ENCODE measurements at places on chromosomes 3 and 15.

DNA sequence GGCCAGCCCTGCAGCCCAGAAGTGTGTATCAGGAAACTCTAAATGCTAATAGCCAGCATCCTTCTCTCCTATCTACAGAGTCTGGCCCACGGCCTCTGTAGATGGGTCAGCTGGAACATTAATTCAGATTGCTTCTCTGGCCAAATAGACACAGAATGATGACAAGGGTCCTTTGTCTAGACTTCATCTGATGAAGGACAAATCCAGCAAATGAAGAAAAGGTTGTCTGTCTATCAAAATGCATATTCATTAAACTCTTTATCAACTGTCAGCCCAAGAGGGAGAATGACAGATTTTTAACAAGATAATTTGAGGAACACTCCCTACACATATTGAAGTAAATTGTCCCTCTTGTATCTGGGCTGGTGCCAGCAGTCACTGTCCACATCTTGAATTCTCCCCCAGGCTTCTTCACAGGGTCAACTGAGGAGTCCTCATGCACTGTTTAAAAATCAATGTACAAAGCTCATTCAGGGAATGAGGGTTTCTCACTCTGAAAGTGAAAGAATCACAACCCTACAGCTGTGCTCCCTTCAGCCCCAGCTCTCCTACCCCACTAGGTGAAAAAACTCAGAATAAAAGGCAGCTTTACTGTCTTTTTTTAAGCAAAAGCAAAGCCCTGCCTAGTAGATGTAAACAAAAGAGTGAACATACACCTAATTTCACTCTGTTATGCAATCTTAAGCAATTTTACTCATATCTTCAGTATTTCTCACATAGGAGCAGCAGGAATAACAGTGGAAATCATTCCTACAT, 507.7 kb downstream of the IGSF11 start:
- no peak for DNase-seq

DNA sequence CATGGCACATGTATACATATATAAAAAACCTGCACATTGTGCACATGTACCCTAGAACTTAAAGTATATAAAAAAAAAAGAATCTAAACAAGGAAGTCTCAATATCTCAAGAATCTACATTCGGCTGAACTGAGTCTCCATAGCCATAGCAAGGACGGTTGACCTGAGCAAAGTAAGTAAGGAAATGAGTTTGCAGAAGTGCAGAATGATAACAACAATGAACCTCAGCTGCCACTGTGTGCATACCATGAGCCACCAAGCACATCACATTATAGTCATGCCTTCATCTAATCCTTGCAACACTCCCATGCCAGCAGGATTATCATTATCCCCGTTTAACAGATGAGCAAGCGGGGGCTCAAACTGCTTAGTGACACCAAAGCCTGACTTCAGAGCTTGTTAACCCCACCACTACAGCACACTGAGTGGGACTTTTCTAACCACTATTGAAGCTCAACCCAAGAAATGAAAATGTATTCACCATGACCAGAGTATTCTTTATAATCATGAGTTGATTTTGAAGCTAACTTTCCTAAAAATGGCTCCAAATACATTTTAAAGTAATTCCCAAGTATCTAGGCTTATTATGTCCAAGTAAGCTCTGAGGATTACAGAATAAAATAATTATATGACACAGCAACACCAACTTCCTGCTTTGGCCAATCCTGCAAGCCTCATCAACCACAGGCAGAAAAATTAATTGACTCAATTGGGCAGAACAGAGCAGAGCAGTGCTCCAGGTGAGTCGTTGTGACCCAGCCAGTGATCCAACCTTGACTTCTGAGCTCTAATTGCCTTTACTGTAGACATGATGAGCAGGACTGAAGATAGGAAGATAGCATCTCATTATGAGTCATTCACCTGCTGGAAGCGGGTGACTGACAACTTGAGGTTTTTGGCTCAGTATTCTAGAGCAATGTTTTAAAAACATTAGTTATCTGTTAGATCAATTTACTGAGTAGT, 47.3 kb upstream of the IL12A start:
- DNase-seq, result no peak

GRCh38 chr15:100096700-100097099, 245.1 kb downstream of the ADAMTS17 start:
- no peak for DNase-seq

GRCh38 chr15:84050076-84050475, 185.5 kb upstream of the GOLGA6L4 start:
- no peak for DNase-seq

Data from AG09309 (cell line).